ENCODE measurements at places on chromosomes 16 and 17.

GRCh38 chr17:58046239-58047094, 36.8 kb upstream of the DYNLL2 start:
- no peak for DNase-seq

- DNase-seq = no peak
Observed at GRCh38 chr16:2749936-2750335, 2.5 kb upstream of the SRRM2 start.

DNA sequence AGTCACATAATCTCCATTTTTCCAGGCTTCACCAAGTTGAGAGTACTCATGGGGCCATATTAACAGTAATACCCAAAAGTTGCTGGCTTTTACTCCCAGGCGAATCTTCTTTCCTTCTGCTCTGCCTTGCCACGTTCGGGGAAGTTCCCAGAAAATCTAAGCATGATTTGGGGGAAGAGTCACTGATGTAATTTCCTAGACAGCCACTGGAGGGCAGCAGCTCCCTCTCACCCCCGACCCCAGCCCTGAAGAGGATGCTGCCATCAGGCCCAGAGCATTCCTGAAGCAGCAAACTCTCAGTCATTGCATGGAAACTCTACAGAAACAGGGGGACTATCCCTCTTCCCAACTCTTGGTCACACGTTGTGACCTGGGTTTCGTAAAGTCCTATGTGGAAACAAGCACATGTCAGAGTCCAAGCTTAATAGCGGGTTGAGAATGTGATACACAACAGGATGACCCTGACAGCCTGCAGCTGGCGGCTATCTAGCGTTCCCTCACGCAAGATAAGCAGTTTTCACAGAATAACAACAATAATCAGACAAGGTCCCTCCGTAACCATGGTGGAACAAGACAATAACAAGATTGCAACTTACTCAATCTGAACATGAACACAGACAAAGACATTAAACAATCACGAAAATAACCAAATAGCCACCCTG, 43.8 kb upstream of the DHX40 start:
- DNase-seq = peak; percentile 9

GRCh38 chr16:68737046-68737729, at the start of gene CDH1:
TSS of gene CDH1 (plus strand) at chr16:68737292. CDS start at chr16:68737416, 124 bp downstream.
- DNase-seq = no peak

- no peak for DNase-seq
Observed at GRCh38 chr16:79801646-79802045, 201.1 kb upstream of the MAF start.

DNA sequence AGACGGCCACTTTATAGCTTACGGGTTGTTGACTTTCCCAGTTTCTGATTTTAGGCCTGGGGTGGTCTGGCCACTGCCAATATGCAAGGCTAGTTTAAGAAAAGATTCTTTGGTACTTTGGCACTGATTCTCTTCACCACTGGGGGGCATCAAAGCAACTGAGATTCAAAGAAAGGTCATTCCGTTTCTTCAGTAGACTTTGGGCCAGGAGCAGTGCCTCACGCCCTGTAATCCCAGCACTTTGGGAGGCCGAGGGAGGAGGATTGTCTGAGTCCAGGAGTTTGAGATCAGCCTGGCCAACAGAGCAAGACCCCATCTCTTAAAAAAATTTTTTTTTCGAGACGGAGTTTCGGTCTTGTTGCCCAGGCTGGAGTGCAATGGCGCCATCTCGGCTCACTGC, 53.0 kb downstream of the RPA1 start:
- no peak for DNase-seq

- DNase-seq = no peak
Observed at GRCh38 chr16:12767897-12768296, 35.8 kb downstream of the CPPED1 start.

DNA sequence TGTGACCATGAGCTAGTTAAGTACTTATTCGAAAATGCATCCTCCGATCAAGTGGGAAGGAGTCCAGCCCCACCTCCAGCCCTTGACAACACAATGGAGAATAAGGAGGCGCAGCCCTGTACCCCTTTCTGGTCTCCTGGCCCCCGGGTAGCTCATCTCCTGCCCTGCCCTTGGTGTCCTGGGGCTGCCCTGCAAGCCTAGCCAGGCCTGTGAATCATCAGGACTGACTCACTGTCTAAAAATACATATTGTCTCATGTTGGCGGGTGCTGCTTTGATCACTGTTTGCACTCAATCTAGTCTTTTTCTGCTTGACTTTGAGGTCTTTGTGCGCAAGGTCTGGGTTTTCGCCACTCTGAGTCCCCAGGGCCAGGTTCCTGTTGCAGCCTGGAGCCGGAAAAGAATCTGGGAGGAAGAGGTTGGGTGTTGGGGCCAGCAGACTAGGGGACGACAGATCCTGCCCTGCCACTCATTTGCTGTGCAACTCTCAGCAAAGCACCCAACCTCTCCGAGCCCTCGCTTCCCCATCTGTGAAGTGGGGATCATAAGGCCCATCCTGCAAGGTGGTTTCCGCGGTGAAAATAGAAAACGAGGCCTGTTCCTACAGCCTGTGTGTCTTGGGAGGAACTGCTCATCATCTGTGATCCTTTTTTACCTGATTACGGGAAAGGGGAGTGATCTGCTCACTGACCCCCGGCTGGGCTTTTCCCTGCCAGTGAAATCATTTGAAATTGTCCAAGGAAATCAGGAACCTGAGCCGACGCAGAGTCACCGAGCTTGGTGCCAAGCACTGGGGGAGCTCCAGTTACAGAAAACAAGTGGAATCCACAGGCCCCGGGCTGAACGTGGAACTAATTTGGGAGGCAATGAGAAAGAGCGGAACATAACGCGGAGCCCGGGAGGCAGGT, 230.4 kb downstream of the PARN start:
- no peak for DNase-seq

- no peak for DNase-seq
Observed at GRCh38 chr16:57991551-57992059, 8.9 kb downstream of the ZNF319 start.

- DNase-seq = no peak
Observed at GRCh38 chr16:7086822-7087616, 245.6 kb upstream of the RBFOX1 start.

Data from stimulated activated CD8-positive, alpha-beta memory T cell treated with anti-CD3 and anti-CD28 coated beads, Interleukin-15, amount 100 ng/mL, for 1 hour (primary cell).